C1 segment of cervical spinal cord (tissue), 14 donors: ENCODE measurements at places on chromosomes 2 and 18.

GRCh38 chr18:30999186-30999585 is 43.4 kb downstream of the DSC3 start:
- no peak for DNase-seq

DNA sequence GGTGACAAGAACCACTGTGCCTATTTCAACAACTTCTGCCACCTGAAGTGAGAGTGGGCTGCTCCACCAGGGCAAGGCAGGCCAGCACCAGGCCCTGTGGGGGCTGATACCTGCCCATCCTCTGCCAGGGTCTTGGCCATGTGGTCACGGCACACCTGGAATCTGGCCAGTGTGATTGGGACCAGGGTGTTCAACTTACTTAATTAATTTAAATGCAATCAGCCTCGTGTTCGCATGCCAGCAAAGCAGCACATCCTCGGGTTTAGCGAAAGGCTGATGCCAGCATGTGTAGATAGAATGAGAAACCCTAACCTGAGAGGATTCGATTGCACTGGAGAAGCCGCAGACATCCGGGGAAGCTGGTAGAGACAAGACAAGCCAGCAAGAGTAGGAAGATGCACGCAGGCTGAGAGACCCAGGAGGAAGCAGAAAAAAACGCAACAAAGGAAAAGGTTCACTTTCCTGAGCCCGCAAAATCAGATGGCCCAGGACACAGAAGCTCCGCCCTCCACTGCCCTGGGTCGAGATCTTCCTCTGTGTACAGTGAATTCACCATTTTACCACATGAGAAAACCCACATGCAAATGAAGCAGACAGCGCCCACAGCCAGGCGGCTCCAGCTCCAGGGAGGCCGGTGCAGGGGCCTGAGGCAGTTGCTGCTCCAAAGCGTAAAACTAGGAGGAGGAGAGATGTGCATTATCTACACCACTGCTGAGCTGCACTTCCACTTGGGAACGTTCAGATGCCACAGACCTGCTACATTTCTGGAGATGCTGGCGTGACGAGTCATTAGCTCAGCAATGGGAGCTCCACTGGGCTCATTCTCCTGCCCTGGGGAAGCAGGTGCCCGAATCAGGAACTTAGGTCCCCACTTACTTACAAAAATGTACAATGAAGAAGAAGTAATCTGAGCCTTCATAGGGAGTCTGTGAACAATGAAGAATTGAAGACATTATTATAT is 92.1 kb downstream of the TMEM18 start:
- no peak for DNase-seq

DNA sequence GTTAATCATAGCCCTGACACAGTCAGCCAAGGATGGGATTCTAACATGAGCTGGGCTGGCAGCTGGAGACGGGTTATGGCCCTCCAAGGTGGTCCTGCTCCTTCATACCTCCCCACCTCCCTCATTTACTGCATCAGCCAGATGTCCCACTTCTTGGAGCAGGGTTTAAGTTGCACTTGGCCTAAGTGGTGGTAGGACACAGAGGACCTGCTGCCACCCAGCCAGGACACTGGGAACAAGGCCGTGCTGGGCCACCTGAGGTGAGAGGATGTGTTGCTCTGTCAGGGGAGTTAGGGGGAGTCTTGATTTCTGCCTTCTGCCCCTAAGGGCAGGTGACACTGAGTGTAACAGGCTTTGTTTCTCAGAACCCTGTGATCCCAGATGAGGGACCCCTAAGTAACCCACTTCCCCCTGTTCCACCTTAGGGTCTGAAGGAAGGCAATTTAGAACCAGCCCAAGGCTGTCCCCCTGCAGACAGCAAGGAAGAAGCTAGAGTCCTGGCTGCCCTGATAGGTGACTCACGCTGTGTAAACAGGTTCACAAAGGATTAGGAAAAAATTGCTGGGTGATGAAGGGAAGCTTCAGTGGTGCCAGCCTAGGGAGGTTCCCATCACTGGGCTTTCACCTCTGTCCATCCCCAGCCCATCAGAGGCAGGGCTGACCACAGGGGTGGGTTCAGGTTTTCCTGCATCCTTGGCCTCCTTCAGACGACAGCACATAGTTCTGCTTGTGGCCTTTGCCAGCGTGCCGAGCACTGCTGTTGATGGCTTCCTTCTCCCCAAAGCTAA is 114.3 kb upstream of the MCFD2 start:
- no peak for DNase-seq

DNA sequence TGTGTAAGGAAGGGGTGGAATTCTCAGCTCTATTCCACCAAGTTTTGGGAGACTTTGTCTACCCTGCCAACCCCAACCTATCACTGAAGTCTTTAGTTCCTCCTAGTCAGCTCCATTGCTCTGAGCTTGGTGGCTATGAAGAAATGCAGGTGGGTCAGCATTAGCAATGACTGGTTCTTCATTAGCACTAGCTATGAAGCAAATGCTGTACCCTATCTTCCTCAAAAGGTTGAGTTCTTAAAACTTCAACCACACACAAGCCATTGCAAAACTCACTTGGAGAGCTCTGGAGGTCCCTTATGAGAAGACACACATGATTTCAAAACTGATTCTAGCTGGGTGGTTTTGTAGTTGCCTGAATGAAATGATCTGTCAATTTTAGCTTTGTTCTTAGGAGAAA is 193.8 kb downstream of the IKZF2 start:
- no peak for DNase-seq

DNA sequence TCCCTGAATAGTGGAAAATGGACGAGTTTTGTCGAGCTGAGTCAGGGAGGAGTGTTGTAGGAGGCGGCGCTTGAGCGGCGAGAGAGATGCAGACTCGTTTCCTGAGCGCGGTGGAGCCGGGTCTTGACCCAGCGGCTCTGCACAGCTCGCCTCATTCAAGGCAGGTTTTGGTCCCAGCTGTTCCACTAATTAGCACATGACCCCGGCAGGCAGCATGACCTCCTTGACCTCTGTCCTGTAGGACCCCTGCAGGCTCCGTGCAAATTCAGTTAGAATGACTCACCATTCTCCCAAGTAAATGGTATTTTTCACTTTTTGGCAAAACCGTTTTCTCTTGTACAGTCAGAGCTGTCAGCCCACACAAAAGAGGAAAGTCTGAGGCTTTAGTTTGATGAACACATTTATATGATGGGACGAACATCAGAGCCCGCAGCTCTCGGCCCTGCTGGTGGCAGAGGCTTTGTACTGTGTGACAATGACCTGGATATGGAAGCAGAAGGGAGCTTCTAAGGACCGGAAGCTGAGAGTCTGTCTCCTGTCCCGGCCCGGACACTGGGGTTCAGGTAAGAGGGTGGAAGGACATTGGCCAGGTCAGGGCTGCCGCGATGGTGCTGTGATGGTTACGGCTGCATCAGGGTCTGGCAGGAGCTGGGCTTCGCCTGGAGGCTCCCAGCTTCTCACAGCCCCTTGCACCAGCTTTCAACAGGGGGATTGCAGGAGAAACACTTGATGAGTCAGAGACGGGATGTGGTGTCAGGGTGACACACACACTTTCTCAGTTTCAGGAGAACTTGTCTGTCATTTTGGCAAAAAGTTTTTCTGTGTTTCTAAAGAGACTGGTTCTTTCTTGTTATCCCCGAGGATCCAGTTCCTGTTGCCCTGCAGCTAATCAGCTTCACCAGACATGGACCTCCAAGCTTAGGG is 29.9 kb upstream of the ALKAL2 start:
- no peak for DNase-seq

DNA sequence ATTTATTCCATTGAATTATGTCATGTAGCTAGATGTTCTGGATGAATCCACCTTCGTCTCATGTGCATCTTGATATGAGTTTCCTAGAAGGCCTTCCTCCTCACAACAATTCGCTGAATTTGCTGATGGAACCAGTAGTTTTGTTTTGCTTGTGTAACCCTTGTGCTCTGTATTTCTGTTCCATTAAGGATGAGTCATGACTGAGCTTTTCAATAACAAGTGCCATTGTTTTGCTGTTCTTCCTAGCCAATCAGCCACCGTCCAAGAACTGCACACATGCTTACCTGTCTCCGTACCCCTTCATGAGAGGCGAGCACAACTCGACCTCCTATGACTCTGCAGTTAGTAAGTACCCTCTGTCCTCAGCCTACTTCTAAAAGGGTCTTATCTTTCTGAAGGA is 2.3 kb downstream of the TMEM182 start:
- DNase-seq: no peak

DNA sequence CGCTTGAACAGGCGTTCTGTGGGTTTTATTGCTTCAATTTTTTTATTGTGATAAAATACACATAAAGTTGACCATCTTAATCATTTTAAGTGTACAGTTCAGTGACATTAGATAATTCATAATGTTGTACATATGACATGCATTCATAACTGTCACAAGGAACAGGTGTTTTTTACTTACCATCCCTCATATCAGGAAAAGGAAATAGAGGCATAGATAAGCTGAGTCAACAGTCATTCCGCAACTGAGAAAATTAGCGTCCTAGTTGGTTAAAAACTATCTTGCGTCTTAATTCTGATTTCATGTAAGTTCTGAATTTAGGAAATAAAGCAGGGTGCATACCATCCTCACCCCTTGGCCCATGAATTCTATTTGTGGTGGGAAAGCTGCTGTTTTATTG is 36.5 kb downstream of the PLB1 start:
- DNase-seq: no peak

GRCh38 chr2:221600388-221600787 is 28.3 kb upstream of the EPHA4 start:
- no peak for DNase-seq

DNA sequence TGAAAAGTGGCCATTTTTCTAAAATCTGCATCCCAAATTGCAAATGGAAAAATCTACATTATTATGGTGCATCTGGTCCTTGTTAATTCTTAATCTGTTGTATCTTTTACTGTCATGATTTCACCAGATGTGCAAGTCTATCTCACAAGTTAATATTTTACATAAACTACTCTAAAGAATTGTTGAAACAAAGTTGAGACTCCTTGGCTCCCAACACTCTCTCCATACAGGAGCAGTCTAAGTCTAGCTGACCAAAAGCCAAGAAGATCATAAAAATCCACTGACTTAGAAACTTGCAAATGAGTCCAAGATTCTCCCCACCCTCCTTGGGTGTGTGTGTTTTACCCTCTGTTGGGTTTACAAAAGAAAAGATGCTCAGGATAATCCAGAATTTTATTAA is 85.1 kb downstream of the NCKAP5 start:
- no peak for DNase-seq

DNA sequence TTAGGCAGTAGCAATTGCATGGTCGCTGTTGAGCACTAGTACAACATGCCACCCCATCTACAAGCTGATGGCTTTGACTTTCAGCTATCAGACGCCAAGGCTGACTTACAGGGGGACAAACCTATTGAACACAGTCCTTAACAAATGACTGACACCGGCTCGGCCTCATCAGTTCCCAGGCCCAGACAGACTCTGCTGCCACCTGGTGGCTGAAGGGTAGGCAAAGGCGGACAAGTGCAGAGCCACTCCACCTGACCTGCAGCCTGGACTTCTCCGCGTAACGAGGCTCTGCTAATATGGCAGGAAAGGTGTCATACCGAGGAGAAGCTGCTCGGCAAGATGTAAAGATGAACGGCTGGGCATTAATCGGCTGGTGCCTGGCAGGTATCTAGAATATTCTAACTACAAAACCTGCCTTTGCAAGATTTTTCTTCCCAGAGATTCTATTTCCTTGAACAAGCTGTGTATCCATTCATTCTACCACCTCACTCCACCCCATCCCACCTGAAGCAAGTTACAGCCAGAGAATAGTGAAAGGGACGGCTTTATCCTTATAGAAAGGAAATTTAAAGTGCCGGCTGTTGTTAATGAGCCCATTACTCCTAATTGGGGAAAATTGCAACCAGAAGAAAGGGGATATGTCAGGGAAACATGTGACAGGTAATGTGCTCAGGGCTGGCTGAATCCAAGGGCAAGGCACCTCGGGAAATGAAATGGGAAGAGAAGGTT is 67.4 kb downstream of the STEAP3 start:
- no peak for DNase-seq

GRCh38 chr2:53006980-53007379 is 760.6 kb upstream of the CHAC2 start:
- no peak for DNase-seq

DNA sequence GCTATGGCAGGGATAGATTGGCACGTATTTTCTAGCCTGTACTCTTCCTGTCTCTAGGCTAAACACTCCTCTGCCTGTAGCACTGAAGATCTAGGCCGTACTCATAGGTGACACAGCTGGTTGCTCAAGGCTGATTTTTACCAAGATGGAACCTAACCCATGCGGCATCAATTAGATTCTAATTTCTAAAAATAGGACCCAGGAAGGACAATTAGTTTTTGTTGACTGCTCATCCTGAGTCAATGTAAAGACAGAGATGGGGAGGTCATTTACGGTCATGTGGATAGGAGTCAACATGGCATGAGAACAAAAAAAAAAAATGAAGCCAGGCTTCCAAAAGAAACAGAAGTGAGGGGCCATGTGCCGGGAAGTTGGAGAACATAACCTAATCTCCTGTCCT is 360.7 kb upstream of the ETAA1 start:
- no peak for DNase-seq

DNA sequence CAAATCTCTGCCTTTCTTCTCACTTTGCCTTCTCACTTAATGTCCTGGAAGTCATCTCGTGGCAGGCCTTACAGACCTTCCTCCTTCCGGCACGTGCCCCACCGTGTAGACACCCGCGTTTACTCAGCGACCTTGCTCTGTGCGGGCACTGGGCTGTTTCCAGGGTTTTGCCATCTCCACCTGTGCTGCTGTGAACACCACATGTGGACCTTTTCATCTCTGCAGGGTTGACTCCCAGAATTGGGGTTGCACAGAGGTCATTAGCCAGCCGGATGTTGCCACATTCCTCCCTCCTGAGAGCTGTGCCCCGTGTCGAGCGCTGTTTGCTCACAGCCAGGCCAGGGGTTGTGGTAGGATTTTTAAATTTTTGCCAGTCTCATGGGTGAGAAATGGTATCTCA is 25.4 kb downstream of the KCNG2 start:
- no peak for DNase-seq

DNA sequence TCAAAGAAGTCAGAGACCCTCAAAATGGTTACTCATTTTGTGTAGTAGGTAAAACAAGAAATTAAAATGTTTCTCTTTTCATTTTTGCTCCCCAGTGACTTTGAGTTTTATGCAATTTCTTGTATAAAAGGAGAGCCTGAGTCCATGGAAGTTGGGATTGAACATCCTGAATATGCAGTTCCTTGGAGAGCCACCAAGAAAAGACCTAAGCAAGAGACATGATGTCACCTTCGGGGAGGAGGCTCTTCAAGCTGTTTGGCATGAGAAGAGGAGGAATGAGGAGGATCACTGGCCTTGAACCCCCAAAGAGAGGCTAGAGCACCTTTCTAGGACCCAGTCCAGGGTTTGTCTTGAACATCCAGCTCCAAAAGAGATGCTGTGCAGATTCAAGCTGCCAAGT is 83.5 kb upstream of the STPG4 start:
- DNase-seq: no peak

GRCh38 chr2:165470361-165470760 is 863 bp downstream of the CSRNP3 start:
- DNase-seq: no peak

DNA sequence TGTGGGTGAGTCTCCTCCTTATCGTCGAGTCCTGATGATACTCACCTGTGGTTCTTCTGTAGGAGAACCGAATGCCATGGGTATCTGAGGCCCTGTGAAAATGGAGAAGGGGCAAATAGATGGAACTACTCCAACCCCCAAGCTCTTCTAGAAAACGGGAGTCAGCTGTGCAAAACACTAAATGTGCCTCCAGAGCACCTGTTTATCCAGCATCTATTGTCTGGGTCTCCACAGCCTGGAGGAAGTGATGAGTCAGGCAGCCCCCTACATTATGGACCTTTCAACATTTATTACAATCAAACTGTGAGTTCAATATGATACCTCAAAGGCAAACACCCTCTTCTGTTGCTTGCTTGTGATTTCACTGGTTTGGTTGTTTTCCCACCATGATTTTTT is 9.8 kb upstream of the LRRFIP1 start:
- no peak for DNase-seq
